ENCODE measurements at places on chromosomes 4 and X.

DNA sequence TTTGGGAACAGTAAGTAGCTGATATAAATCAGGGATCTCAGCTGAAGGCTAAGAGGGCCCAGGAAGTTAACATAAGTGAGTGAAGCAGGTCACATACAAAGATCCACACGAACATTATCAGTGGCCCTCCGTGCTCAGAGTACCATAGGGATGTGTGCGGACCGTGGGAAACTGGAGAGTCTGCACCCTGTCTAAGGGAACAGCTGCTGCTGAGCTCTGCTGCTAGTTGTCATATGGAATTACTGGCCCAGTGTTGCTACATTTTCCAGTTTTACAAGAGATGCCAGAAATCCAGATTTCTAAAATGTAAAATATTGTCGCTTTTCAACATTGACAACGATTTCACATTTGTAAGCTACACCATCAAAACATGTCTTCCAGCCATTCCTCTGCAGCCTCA lies 90.5 kb downstream of the RTL5 start:
- DNase-seq: no peak

DNA sequence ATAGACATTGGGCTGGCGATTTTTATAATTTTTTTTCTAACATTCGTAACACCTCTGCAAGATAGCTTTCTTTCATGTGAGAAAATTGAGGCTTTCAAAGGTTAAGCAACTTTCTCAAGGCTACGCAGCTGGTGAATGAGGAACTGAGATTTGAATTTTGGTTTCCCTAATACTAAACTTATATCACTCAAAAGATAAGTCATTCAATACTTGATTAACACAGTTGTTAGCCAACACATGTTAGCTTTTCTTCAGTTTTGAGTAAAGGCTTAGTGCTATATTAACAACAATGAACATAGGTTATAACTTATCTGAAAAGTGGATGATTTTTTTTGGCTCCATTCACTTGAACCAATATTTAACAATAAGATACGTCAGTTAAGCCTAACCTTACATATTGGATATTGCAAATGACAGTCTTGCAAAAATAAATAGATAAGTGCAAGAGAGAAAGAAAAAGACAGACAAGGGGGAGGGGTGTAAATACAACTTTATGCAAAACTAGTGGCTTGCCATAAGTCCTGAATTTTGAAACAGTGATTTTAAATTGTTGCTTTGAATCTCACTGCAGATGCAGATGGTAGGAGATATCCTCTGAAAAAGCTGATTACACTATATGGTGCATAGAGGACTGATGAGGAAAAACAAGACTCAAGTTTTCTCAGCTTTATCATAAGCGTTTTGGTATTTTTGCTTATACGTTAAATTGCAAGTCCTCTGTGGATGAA lies 11.1 kb upstream of the GPM6A start:
- DNase-seq: no peak

- DNase-seq: peak; percentile 98
Measured at GRCh38 chr4:137531986-137532868, at the start of gene PCDH18. Gene PCDH18, minus strand, starts transcription at chr4:137532494. Its CDS starts 406 bp downstream, at chr4:137532088.

- DNase-seq: no peak
Measured at GRCh38 chrX:130772776-130773143, 130.2 kb downstream of the ENOX2 start.

- DNase-seq: peak; percentile 34
Measured at GRCh38 chrX:48573690-48574269, 504 bp upstream of the RBM3 start.

DNA sequence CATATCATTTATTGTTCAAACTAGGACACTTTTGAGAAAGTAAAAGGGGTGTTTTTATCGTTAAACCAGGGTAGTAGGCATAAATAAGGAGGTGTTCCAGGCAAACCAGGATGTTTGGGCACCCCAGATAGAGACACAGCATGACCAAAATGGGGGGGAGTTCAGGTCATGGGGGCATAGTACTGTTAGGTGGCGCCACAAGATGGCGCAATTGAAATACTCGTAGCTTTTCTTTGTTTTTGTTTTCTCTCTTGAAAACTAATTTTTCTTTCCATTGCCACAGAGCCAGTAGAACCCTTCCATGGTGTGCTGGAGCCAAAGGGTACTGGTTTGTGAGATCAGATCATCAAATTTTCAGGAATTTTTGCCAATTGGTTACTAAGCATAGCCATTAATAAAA lies 283.4 kb downstream of the BCOR start:
- DNase-seq: no peak

DNA sequence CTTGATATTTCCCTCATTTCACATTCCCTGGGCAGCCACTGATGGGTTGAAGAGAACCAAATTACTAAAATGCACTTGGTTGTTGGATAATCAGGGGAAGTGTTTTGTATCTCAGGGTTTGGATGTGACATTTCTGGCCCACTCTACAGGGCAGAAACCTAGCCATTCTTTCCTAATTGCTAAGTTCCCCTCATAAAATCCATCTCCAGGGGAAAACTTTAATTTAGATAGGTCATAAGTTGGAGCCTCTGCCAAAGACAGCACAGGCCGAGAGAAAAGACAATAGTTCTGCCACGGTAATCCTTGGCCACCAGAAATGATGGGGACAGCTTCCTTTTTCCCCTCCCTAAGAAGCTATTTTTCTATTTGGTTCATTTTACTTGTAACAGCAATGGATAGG lies 192.7 kb upstream of the C1QTNF7 start:
- no peak for DNase-seq

- no peak for DNase-seq
Measured at GRCh38 chr4:119040694-119041185, 94.9 kb upstream of the MYOZ2 start.

GRCh38 chr4:57628004-57628403 lies 517.8 kb upstream of the IGFBP7 start:
- DNase-seq: no peak

DNA sequence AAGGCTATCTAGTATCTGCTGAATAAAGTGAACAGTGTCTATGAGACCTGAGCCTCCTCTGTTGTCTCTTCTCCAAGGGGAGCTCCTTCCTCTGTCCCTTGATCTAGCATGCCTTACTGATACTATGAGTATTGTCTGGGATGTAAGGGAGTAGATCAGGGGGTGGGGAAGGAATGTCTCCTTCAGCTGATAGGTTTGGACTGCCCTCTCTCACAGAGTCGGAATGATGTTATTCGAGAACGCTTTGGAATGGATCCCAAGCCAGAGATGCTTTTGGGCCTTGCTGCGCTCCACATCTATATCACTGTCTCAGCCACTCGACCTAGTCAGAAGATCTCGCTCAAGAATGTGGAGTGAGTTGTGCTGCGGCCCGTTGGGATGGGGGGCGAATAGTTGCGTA lies 68.3 kb upstream of the PRPS1 start:
- no peak for DNase-seq

DNA sequence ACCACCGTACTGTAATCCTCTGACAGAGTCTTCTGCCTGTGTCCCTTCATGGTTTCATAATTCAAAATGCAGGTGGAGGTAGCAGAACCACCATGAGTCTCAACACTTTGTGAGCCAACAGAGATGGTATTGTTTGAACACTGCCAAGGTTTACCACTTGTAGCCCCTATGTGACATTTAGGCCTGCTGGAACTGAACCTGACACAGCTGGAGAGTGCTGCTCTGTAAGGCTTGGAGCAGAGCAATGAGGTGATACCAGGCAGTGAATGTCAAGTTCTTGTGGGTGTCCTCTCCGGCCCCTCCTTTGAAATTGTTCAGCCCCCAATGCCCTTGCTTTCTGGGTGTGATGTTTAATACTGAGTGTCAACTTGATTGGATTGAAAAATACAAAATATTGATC lies 1042.9 kb downstream of the ARAP2 start:
- DNase-seq: no peak

- DNase-seq: no peak
Measured at GRCh38 chr4:157023941-157024340, 52.0 kb upstream of the GLRB start.

DNA sequence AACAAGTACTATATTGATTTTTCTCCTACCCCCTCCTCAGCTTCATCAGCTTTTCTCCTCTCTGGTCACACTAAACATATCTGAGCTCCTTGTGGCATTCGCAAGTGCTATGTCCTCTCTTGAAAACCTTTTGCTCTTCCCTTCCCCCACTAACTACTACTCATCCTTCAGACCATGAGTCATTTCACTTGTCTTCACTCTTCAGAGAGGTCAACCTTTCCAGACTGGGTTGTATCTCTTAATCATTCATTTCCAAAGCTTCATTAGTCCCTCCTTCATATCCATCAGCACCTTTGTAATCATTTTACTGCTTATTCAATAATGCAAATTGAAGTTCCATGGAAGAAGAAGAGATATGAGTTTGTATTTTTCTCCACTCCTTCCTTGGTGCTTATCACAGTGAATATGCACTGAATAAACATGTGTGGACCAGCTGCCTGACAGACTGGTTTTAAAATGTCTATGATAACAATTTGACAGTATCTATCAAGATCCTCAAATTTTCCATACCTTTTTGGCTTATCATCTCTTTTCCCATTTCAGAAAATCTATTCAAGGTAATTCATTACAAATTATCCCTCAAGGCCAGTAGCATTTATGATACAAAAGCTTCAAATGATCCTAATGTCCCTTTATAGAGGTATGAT lies 28.4 kb downstream of the DDX60L start:
- no peak for DNase-seq

DNA sequence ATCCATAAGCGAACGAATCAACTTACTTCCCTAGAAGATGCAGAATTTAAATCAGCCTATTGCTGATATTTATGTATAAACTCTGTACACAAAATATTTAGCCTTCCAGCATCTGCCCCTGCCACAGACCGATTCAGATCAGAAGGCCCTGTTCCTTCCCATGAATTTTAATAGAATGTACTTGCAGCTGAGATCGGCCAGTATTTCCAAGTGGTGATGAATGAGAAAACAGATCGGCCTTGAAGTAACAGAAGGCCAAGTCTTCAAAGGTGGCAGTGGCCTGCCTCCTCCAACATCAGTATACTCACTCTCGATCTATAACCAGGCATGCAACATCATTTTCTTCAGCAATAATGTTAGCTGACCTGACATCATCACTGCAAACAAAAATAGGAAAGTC lies 66.4 kb downstream of the PRKG2 start:
- DNase-seq: no peak

- DNase-seq: no peak
Measured at GRCh38 chr4:149265645-149266044, 550.0 kb downstream of the IQCM start.

GRCh38 chr4:86243750-86244149 lies 116.1 kb downstream of the MAPK10 start:
- no peak for DNase-seq

DNA sequence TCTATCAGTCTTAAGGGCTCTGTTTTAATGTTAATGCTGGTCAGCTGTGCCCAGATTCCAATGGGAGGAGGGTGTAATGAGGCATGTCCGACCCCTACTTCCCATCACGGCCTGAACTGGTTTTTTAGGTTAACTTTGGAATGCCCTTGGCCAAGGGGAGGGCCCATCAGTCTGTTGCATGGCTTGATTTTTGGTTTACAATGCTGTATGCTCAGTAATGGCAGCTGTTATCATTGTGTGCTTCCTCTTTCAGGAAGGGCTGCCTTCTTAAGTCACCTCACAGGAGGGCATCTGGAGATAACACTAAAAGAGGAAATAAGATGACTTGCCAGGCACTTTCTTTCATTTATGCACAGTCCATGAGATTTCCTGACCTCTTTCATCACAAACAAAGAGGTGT lies 36.3 kb downstream of the ATXN3L start:
- DNase-seq: no peak

DNA sequence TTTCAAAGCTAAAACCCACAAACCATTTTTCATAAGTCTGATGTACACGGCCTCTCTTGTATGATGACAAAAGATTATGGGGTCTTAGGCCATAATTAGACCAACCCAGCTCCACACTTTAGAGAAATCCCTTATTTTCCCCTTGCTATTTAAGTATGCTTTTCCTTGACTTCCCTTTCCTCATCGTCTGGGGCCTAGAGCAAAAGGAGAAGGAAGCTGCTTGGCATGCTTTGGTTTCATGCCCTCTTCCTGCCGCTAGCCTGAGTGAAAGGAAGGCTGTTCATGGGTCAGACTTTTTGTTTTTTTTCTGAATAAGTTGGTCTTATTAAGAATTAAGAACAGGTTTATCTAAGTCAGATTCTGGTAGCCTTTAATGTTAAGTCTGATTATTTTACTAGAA lies 10.6 kb upstream of the RASGEF1B start:
- DNase-seq: no peak

- no peak for DNase-seq
Measured at GRCh38 chrX:118225711-118226428, 109.3 kb upstream of the KLHL13 start.

DNA sequence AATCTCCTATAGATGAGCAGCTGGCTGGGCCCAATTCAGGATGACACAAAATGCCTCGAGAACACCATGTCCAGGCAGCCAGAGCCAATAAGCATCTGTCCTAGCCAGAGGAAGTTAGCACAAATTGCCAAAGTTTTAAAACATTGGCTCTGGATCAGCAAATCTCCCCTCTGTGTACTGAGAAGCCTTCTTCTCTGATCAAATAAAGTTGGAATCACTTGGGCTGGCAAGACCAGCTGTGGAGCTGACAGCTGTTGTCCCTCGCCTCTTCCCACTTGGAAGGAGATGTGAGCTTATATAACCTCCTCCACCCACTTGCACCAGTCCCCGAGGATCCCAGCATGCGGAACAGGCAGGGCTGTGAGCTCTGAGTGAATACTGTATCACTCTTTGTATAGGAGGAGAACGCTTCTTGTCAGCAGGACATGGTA lies 183.9 kb downstream of the OPHN1 start:
- peak; percentile 76 for DNase-seq

DNA sequence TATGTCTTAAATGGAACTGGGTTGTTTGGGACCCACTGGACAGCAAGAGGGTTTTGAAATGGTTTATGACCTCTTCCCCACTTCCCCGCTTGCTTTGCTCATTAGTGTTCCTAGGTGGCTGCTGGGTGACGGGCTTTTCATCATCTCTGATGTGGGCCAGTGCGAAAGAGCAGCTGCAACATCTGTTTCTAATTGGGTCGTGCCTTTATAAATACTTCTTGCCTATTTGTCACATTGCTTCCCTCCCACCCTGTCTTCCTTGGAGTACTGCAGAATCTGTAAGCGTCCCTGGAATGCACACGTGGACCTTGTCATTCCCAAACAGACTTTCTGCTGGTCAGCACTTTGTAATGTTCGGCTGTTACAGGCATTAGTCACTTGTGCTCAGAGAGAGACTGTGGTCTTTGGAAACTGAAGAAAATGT lies 35.2 kb downstream of the SEPTIN11 start:
- peak; percentile 88 for DNase-seq

DNA sequence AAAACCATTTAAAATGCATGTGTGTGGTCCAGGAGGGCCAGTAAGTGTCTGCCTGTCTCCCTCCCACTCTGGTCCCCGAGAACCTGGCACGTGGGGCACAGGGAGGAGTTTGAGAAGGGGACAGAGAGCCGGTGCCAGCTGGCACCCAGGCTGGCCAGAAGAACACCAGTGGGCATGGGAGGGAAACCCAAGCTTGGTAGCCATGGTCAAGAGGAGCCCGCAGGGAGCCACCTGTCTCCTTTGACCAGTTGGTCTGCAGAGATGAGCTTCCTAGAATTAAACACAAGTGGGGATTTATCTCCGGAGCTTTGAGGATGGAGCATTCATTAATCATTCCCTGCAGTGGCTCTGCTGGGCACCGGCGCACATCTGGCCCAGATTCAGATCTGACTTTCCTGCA lies 41.6 kb downstream of the HMX1 start:
- DNase-seq: no peak

Measured in right hindlimb (tissue), 1 donor.